ENCODE measurements at places on chromosomes 7 and 10.

GRCh38 chr7:66453340-66453739 lies 175.3 kb upstream of the KCTD7 start:
- no peak for DNase-seq

- DNase-seq, result no peak
Measured at GRCh38 chr10:15703944-15704580, 15.7 kb downstream of the ITGA8 start.

DNA sequence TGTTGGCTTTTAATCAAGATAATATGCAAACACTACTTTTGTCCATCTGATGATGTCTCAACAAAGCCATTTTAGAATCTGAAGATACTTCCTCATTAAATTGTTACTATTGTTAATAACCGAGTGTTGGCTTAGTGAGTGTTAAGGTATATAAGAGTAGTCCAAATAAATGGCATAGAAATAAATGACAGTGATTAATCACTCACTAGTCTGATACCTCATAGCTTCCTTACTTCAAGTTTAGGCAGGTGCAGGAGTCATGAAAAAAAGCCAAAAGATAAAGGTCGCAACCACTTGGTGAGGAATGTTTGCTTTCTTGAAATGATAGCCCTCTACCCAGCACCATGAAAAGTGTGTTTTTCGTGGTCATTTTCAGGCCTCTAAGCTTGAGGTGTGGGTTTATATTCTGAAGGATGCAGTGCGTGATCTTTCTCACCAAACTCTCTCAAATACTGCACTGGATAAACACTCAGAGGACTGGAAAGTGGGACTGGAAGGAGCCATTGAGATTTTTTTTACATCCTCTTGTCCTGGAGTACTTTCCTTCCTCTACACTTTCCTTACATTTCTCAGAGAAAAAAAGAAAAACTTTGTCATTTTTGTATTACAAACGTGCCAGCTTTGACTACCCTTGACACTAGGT lies 138.1 kb downstream of the KIAA1217 start:
- DNase-seq, result no peak

DNA sequence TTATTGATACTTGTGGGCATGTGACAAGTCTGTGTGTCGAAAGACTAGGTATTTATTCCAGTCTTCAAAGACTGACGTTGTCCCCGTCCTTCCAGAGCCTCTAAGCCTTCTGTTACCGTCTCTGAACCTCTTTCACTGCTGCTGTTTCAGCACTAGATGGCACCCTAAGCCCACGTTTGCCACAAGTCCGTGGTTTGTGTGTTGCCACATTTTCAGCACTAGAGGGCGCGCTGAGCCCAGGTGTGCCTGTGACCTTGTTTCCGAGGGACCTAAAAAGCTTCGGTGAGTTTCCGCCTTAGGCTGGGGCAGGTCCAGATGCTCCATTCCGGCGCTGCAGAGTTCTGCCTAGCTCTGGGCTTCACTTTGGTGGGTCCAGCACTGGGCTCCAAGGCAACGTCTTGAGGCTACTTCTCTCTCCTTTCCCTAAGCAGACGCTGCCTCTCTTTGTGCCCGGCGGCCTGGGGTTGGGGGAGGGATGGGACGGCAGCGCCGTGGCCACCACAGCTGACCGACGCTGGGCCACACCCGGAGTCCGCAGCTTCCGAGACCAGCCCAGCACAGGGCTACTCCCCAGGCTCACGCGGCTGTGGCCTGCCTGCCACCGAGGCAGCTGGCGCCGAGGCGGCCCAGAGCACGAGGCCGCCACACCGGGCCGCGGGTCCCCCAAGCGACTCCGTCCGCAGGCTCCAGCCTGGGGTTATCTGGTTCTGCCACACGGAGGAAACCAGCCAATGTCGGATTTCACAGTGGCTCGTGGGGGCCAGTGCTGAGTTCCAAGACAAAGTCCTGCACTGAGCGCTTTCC lies 520.2 kb downstream of the REEP3 start:
- peak; percentile 63 for DNase-seq

DNA sequence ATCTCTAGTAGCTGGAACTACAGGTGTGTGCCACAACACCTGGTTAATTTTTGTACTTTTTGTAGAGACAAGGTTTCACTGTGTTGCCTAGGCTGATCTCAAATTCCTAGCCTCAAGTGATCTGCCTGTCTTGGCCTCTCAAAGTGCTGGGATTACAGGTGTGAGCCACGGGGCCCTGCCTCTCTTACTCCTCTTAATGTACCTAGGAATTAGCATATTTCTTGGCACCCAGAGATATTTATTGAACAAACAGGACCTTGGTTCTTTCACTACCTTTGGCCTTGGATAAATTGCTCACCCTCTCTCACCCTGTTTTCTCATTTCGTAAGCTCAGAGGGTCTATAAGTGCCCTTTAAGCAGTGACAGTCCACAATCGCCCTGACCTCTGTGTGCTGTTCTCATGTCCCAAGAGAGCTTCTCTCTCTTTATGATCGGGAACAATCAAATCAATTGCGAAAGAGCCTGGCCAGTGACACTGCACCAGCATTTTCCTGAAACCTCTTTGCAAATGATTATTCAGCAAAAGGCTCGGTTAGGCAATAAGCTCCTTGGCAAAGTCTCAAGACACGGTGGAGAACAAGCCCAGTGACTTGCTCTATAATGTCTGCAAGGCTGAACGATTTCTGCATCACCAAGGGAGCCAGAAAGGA lies 117.7 kb downstream of the APBB1IP start:
- DNase-seq, result no peak

Data from stimulated activated CD4-positive, alpha-beta T cell treated with anti-CD3 and anti-CD28 coated beads, Interleukin-15, amount 100 ng/mL, for 1 hour (primary cell).